ENCODE measurements at places on chromosomes 5 and 9.

GRCh38 chr9:69229367-69229766 is 55.3 kb downstream of the TJP2 start:
- DNase-seq = no peak

GRCh38 chr5:115932991-115933390 is 29.3 kb upstream of the LVRN start:
- no peak for DNase-seq

DNA sequence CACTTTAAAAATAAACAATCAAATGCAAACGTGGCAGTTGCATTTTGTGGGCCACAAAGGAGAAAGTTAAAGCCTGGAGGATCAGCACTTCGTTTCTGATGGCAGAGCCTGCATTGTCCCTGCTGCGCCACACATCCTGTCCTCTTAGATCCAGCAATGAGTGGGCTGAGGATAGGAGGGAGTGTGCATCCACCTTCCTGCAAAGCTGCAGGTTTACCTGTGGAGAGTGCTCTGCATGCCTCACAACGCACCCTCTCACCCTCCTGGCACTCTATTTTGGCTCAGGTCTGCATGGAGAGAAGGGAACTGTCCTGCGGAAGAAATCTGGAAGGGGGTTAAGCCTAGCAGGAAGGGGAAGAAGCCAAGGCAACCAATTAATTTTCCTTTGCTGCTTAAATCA is 212.2 kb upstream of the SLC24A2 start:
- DNase-seq = no peak

GRCh38 chr9:104819033-104819432 is 55.1 kb downstream of the NIPSNAP3B start:
- DNase-seq = no peak

- DNase-seq = peak; percentile 53
Observed at GRCh38 chr5:150309101-150309885, 6.6 kb upstream of the ARSI start.

- DNase-seq = no peak
Observed at GRCh38 chr9:110021891-110022290, 186.1 kb downstream of the C9orf152 start.

- no peak for DNase-seq
Observed at GRCh38 chr9:99720455-99721050, 101.1 kb upstream of the NR4A3 start.

DNA sequence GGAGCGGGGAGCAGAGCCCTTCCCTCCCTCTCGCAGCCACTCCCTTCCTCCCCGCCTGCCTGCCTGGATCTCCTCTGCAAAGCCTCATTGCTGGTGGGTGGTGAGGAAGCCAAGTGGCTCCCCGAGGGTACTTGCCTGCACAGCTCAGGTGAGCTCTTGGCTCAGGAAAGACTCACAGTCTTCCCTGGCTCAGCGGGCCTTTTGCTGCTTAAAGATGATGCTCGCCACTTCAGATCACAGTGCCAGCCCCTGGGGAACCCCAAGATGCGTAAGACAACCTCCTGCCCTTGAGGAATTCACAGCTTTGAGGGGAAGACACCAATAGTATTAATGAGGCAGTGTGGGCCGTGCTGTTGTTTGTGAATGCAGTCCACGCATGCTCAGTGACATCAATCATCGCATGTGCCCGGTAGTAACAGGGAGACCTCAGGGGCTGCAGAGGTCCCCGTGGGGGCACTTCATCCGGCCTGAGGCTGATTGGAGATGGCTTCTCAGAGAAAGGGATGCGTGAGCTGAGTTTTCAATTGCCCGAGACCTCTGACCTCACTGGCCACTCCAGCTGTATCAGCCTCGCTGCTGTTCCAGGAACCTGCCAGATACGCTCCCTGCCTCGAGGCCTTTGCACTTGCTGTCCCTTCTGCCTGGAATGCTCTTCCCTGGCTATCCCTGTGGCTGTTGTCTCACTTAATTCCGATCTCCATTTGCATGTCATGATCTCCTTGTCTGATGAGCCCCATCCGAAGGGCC is 36.8 kb downstream of the ERGIC1 start:
- no peak for DNase-seq

- peak; percentile 48 for DNase-seq
Observed at GRCh38 chr5:77077829-77078176, 9.3 kb downstream of the ZBED3 start.

Measured in NCI-H2227 treated with DMSO at 0.1 percent for 48 hours (cell line).